ENCODE measurements at places on chromosomes 11 and 22.

- DNase-seq = no peak
Measured at GRCh38 chr11:34065505-34066203, 14.1 kb downstream of the CAPRIN1 start.

DNA sequence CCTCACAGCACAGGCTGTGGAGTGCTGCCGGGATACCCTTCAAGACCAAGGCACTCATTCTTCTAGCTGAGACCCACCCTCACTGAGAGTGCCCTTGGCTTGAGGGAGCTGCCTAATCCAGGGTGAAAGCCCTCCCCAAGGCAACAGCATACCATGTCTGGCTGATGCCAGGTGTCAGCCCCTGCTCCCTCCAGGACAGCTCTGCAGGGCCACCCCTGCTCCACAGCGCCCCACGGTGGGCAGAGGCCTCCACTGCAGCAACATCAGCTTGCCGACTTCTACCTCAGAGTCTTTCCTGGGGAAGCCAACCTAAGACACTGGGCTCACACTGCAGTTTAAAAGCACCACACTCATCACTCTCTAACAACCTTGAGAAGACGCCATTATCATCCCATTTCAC, 29.0 kb downstream of the TTLL1 start:
- no peak for DNase-seq

DNA sequence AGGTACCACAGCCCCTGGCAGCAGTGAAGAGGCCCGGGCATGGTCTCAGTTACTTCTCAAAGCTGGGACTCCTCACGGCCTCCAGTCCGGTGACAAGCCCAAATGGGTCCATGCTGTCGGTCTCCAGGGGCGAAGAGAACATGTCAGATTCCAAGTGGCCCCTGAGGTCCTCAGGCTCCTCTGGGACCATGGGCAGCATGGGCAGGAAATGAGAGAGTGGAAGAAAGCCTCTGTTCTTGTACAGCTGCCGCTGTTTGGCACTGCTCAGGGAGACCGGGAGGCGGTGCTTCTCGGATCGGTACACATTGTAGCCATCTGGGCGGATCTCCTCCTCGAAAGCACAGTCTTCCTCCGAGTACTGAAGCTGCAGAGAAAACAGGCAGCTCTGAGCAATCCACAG, 4.6 kb downstream of the FGF19 start:
- no peak for DNase-seq

- no peak for DNase-seq
Measured at GRCh38 chr11:86237267-86237804, 7.2 kb upstream of the EED start.

GRCh38 chr11:2446590-2447252, 1.9 kb downstream of the KCNQ1 start:
- no peak for DNase-seq

DNA sequence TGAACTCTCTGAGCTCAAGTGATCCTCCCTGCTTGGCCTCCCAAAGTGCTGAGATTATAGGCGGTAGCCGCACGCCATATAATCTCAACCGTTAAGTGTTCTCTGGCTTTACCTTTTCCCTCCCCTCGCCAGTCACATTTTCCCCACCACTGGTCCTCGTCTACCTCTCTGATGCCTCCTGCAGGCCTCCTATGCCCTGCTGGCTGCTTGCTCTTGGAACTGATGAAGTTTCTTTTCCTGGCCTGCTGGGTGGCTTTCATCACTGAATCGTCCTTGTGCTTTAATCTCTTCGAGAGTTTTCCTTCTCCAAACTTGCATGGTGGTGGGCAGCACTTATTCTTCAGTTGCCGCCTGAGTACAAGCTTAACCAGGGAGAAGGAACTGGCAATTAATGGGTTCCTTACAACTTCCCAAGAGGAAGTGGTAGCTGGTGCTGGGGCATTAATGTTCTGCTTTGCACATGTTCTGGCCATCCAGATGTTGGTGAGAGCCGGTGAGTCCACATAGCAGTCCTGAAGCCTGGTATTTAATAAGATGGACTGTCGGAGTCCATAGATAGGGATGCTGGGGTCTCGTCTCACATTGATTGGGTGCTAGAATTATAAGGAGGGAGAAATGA, 1.3 kb downstream of the C22orf31 start:
- no peak for DNase-seq

DNA sequence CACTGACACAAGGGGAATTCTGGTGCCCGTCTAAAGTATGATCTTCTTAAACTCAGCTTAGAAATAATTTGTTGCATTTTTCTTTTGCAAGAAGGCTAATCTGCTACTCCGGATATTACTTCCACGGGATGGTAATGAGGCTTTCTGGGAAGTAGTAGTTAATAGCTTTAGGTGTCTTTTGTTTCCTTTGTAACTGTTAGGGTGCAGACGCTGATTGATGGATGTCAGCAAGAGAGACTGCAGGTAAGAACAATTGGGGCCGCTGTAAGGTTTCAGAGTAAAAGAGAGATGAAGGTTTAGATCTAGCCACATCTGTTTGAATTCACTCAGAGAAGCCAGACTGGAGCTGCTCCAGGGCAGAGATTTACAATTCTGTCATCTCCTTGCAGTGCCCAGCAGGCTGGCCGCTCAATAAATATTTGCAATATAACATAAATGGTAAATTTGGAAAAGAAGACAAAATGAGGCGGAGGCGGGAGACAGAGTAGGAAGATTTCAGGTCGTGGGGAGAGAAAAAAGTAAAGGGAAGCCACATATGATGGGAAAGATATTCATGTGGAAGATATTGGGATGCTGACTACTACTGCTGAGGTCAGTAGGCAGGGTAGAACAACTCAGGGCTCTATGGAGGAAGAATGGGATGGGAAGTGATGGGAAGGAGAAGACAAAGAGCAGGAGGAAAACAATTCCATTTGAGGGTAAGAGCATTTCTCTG, 320.5 kb downstream of the AASDHPPT start:
- DNase-seq = no peak

DNA sequence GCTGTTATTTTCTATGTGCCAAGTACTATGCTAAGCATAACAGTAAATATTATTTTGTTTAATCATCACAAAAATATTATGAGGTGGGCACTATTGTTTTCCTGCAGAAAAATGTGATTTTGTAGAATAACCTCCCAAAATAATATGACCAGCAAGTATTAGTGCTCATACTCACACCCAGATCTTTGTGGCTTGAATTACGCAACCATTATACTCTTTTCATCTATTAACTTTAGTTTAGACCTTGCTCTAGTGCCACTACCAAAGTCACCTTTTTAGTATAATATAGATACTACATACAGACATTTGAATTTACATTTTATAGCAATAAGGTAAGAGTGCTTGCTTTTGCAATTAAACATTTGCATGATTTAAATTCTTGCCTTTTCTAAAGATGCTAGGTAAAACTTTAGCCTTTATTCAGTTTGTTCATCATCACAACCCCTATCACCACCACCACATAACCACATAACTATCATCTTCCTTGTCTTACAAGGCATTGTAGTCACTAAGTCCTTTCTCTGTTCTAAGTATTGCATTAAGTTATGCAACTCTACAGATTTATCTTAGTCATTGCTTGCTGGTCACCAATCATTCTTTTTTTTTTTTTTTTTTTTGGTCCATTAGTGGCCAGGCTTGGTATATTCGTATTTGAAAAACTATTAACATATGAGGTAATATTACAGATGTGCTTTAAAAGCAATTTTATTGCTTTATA, 68.4 kb downstream of the GAS2 start:
- DNase-seq = no peak

DNA sequence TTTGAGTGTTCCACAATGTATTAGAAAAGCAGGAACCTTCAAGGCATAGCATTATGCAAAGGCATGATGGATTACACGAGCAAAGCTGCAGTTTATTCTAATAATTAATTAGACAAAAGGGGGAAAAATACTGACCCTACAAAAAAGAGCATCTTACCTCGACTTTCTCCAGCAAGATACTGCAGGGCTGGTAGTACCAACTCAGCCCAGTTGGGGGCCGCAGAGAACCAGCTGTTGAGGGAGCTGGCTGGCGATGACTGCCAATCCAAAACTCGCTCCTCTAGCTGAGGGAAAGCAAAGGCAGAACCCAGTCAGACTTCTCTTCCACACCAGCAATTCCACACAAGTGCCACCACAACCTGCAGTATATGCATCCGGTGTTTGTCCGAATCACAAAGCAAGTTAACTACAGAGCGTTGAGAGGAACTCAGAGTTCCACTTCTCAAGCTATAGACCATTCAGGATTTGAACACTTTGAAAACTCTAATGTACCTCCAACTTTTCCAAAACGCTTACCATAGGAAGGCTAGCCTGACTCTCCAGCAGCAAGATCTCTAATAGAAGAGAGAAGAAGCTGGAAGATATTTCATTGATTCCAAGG, 13.7 kb downstream of the NFRKB start:
- no peak for DNase-seq

DNA sequence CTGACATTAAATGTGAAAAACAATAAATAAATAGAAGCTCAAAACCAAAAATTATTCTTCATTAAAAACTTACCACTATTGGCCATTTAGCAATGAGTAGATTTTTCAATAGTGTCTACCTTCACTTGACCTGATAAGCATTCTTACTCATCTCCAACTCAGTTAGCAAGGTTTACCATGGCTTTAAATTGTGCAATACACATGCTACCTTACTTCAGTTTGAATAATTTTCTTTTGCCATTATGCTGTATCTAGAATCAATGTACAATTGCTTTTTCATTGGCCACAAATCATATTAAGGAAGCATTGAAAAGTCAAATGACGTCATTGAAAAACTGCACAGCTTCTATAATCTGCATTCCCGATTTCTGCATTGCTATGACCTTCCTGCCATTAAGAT, 64.9 kb downstream of the SVIP start:
- DNase-seq = no peak

DNA sequence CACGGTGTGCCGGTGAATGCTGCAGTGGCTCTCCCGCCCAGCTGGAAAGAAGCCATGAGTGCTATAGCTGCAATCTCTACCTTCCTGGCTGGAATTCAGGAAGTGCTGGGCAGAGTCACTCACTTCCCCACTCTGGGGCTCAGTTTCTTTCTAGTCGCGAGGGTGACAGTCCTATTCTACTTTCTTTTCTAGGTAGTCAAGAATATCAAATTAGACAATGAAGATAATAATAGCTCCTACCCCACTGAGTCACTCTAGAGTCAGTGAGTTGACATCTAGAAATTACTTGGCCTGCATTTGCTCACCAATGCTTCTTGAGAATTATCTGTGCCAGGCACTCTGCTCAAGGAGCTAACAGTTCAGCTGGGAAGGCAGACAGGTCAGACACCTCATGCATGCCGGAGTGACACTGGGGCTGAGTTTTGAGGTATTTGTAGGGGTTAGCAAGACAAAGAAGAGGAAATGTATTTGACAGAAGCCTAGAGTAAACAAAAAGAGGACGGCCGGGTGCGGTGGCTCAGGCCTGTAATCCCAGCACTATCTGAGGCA, 3.2 kb downstream of the CENPM start:
- no peak for DNase-seq

DNA sequence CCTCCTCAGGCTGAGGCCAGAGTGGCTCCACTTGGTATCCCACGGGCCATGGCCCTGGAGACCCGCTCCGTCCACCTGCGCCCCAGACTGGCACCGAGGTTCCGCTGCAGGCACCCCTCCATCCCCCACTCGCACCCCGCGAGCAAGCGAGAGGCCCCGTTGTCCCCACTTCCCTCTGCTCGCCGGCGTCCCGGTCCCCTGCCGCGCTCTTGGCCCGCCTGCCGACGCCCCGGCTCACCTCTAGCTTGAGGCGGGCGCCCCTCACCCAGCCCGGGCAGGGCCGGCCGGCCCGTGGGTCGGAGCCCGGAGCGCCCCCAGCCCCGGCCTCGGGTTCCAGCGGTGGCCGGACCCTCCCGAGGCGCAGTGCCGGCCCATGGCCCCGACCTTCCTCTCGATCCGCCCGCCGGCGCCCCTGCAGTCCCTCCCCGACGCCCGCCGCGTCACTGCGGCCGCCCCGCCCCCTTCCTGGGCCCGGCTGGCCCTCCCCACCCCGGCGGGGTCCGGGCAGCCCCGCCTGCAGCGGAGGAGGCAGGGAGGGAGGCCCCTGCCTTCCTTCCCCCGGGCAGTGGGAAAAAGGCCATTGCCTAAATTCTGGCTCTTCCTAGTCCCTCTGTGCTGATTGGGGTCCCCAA, at the start of gene PITPNM1:
Gene PITPNM1 (minus strand): TSS at position 414 of the 632 bp plus-strand sequence. CDS start 1,183 bp downstream, outside the sequence.
- DNase-seq = peak; percentile 14

- no peak for DNase-seq
Measured at GRCh38 chr11:129503646-129504045, 128.0 kb downstream of the BARX2 start.

GRCh38 chr11:119236490-119236889, 30.4 kb downstream of the CBL start:
- DNase-seq = peak; percentile 53

GRCh38 chr22:45594123-45594941, 77.3 kb upstream of the ATXN10 start:
- DNase-seq = no peak

DNA sequence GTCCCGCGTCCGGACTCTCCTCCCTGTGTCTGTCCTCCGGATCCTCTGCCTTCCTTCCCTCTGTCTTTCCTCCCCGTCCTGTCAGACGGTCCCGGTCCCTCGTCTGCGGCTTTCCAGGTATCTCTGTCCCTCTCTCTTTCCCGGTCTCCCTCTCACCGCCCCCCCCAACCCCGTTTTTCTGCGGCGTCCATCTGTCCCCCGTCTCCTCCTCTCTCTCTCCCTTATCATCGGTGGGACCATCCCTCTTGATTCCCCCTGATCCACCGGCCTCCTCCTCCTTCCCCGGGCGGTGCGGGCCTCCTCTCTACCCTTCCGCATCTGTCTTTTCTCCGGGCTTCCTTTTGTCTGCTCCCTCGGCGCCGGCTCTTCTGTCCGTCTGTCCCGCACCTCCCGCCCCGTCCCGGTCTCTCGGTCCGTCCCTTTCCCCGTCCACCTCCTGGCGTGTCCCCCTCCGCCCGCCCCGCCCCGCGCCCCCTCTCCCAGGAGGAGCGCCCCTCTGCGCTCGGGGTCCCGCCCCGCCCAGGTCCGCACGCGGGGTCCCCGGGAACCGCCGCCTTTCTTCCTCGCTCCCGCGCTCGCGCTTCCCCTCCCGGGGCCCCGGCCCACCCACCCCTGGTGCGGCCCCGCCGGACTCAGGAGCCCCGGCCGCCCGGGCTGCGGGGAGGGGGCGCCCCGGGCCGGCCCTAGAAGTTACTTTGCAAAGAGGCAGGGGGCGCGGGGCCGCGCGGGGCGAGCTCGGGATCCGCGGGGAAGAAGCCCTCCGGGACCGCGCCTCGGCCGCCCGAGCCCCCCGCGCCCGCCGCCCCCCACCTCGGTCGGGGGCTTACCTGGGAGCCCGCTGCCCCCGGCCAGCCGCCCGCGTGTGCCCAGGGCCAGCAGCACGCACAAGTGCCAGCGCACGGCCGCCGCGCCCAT, 568 bp downstream of the SCUBE1 start:
- DNase-seq = no peak

- DNase-seq = no peak
Measured at GRCh38 chr11:115739146-115739545, 234.9 kb upstream of the CADM1 start.

GRCh38 chr11:130472434-130472961, 24.1 kb downstream of the ADAMTS15 start:
- no peak for DNase-seq

- no peak for DNase-seq
Measured at GRCh38 chr11:68818181-68818580, 23.5 kb downstream of the CPT1A start.

GRCh38 chr11:122796128-122796717, 42.1 kb upstream of the CRTAM start:
- DNase-seq = no peak

Measured in fibroblast of skin of left quadriceps (primary cell).